Esophagus muscularis mucosa (tissue), 4 donors: ENCODE measurements at places on chromosomes 3 and 15. TPM values are rescaled to one million over a fixed set of nuclear protein-coding genes. Genes with fewer than 3 reads are reported as not detected.
A peak's percentile ranks its signal among the peaks of the same experiment; 100 is the strongest.

DOCK3 gene
- total RNA-seq, result 5.4 TPM

DNA sequence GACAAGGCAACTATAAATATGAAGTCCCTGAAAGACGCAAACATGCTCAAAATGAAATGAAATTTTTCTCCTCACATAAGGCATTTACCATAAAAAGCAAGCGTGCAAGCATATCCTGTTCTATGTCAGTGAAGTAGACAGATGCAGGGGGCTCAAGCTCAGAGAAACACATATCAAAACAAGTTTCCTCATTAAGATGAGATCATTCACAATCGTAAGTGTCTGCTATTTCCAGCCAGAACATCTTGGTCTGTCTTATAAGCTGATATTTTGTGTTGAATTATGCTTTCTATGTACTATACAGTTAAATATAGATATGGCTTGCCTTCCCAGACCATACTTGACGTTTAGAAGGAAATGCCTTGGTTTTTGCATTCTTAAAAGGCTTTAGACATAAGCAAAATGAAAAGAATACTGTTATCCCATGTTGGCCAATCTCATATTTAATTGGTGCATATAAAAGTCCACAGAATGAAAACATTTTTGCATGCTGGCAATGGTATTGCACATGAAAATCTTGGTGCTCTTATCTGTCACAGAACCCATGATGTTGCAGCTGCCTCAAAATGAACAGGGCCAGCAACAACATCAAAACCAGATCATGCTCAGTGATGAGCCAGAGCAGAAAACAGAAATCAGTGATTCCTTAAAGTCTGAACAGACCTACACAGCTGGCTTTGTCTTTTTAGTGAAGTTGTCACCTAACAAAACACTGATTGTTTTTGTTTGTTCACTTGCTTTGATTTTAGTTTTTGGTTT is 65.4 kb downstream of the SIDT1 start:
- H3K4me1 ChIP-seq, result no peaks in the 10 kb centered on the region
- no peaks in the 10 kb centered on the region for H3K27me3 ChIP-seq
- H3K27ac ChIP-seq, result no peak overlapping the region
- no peaks in the 10 kb centered on the region for H3K36me3 ChIP-seq

DNA sequence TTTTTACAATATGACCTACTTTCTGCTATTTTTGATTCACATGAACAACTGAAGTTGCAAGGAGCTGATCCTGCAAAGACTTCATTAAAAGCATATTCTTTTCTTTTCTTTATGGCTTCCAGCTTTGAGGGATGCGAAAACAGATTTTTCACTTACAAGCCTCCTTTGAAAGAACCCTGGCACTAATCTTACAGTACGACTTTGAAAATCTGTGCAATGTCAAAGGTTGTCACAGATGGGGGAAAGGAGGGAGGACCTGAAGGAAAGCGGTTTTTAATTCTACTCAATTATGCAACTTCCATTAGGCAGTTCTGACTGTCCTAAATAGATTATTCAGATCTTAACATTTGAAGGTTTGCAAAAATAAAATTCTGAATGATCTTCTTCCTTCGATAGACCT is 130.5 kb downstream of the TNIK start:
- H3K27me3 ChIP-seq, result no peaks in the 10 kb centered on the region
- H3K4me3 ChIP-seq, result no peak overlapping the region
- peak overlapping the region; percentile 59 for H3K27ac ChIP-seq
- H3K4me1 ChIP-seq, result peaks cover 76% of the 10 kb centered on the region
- H3K36me3 ChIP-seq, result no peaks in the 10 kb centered on the region

DNA sequence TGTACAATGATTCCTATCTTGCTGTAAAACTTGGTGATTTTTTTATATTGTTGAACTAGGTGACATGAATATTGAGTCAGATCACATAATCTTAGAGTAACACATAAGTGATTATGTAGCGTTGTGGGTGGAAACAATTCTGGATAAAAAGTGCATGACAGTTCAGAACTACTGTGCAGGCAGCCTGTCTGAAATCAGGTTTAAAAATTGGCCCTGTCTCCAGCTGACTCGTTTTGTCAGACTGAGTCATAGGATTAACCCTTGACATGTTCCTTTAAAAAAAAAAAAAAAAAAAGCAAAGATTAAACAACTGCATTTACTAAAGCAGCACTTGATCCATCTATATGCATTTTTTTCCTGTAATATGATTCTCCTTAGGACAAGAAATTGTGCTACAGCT is 160.0 kb upstream of the CGNL1 start:
- peaks cover 24% of the 10 kb centered on the region for H3K4me1 ChIP-seq
- H3K36me3 ChIP-seq, result no peaks in the 10 kb centered on the region
- H3K27ac ChIP-seq, result no peak overlapping the region
- DNase-seq, result no peak
- H3K27me3 ChIP-seq, result no peaks in the 10 kb centered on the region

GAP43 gene
- 2.2 TPM for total RNA-seq

NKIRAS1 gene
- 28.7 TPM for total RNA-seq

- no peaks in the 10 kb centered on the region for H3K4me1 ChIP-seq
- no peaks in the 10 kb centered on the region for H3K36me3 ChIP-seq
- peak; percentile 66 for DNase-seq
- H3K4me3 ChIP-seq, result no peak overlapping the region
These were observed 274.7 kb upstream of the CTNNB1 start for GRCh38 chr3:40924559-40925141.

DNA sequence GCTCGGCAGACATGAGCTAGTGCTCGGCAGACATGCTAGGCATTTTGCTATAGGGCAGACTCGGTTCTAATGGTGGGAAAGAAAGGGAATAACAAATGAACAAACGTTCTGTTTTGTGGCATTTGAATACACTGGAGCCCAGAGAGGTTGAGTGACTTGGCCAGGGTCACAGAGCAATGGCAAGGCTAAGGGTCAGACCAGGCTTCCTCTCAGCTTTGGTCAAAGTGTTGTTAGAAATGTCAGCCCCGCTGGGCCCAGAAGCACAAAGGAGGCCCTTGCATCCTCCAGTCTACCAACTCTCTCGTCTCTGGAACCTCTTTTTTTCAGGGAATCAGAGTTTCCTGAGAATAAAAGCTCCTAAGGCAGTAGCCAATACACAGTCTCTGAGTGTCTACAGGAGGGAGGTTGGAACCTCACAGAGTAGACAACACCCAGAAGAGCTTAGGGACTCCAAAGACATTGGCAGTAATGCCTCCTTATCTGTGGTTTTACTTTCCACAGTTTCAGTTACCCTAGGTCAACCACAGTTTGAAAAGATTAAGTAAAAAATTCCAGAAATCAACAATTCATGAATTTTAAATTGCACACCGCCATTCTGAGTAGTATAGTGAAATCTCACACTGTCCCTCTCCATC is 47.3 kb downstream of the SSUH2 start:
- H3K27me3 ChIP-seq, result no peaks in the 10 kb centered on the region
- no peaks in the 10 kb centered on the region for H3K4me1 ChIP-seq
- no peak overlapping the region for H3K4me3 ChIP-seq
- H3K36me3 ChIP-seq, result no peaks in the 10 kb centered on the region
- H3K27ac ChIP-seq, result no peak overlapping the region
- no peak for DNase-seq

GRCh38 chr3:13368834-13369233 is 51.3 kb downstream of the NUP210 start:
- peaks cover 65% of the 10 kb centered on the region for H3K36me3 ChIP-seq
- H3K4me3 ChIP-seq, result no peak overlapping the region
- no peak overlapping the region for H3K27ac ChIP-seq

DNA sequence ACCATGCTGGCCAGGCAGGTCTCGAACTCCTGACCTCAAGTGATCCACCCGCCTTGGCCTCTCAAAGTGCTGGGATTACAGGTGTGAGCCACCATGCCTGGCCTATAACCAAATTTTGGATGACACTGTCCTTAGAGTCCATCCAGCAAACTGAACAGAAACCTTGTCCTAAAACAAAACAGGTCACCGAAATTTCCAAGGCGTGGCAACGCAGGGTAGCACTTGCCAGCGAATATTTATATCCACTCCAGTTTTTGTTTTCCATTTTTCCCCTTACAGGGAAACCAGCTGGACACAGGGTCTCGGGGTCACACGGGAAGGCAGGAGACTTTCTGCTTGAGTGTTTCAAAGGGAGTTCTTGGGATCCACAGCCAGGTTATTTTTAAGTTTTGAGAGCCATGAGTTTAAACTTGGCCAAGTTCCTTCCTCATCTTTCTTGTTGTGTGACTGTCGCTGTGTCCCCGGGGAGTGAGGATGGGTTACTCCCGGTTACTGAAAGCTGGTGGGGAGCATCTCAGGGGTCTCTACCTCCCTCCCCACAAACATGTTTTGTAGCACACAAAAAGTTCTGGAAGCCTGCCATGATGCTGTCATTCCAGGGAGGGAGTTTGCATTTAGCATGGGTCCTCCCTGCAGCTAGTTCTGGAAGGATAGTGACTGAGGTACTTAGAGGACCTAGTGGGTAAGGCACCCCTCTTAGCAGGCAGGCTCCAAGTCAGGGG is 12.6 kb downstream of the LIMD1 start:
- no peaks in the 10 kb centered on the region for H3K27me3 ChIP-seq
- DNase-seq, result no peak
- peak overlapping the region; percentile 82 for H3K27ac ChIP-seq
- H3K4me1 ChIP-seq, result peaks cover 90% of the 10 kb centered on the region

DNA sequence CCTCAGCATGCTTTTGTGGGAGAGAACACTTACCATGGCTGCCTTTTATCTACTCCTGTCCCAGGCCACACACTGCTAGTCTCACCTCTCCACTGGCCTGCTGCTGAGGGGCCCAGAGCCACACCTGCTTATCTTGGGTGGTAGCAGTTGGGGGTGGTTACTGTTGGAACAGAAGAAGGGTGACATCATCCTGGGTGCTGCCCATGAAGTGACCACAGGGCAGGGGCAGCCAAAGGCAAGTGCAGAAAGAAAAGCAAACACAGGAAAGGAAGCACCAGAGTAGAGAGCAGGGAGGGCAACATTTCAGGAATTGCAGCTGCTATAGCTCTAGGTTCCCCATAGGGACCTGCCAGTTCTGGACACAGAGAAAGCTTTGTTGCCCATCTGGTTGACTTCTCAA is 345.2 kb downstream of the VPS13C start:
- peak; percentile 87 for DNase-seq
- H3K36me3 ChIP-seq, result no peaks in the 10 kb centered on the region
- no peaks in the 10 kb centered on the region for H3K4me1 ChIP-seq
- no peak overlapping the region for H3K27ac ChIP-seq

- no peaks in the 10 kb centered on the region for H3K4me1 ChIP-seq
- H3K27me3 ChIP-seq, result no peaks in the 10 kb centered on the region
- H3K27ac ChIP-seq, result no peak overlapping the region
- H3K36me3 ChIP-seq, result no peaks in the 10 kb centered on the region
These were observed 116.0 kb downstream of the UACA start for GRCh38 chr15:70647396-70647795.

SEMA6D gene
- total RNA-seq, result 2.1 TPM

A4GNT gene
- total RNA-seq, result not detected

GRCh38 chr3:114857299-114857701 is 289.8 kb downstream of the ZBTB20 start:
- no peak overlapping the region for H3K27ac ChIP-seq
- peaks cover 3% of the 10 kb centered on the region for H3K4me1 ChIP-seq
- H3K27me3 ChIP-seq, result no peaks in the 10 kb centered on the region
- no peaks in the 10 kb centered on the region for H3K36me3 ChIP-seq

DNA sequence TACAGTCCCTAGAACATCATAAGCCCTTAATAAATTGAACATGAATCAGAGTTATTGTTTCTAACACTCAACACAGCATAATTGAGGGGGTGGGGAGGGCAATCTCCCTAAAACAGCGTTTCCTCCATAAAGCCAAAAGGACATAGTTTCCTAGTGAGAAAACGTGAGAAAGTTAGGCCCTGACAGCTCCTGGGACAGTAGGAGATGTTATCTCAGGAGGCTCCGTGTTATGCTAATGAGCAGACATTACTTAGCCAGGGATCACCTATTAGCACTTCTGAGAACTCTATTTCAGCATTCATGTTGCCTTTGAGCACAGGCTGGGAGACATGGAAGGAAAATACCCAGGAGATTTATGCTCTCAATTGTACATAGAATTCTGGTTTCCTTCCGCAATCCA is 229.1 kb upstream of the ADAMTS9 start:
- no peaks in the 10 kb centered on the region for H3K27me3 ChIP-seq
- H3K27ac ChIP-seq, result no peak overlapping the region
- H3K4me3 ChIP-seq, result no peak overlapping the region

- no peaks in the 10 kb centered on the region for H3K36me3 ChIP-seq
- no peak overlapping the region for H3K4me3 ChIP-seq
- no peak for DNase-seq
- no peaks in the 10 kb centered on the region for H3K27me3 ChIP-seq
These were observed 32.7 kb upstream of the CD96 start for GRCh38 chr3:111509308-111509707.

GRCh38 chr3:65924762-65925161 is 114.0 kb downstream of the MAGI1 start:
- H3K4me3 ChIP-seq, result no peak overlapping the region
- no peaks in the 10 kb centered on the region for H3K27me3 ChIP-seq
- no peak for DNase-seq
- no peaks in the 10 kb centered on the region for H3K36me3 ChIP-seq
- no peaks in the 10 kb centered on the region for H3K4me1 ChIP-seq

DNA sequence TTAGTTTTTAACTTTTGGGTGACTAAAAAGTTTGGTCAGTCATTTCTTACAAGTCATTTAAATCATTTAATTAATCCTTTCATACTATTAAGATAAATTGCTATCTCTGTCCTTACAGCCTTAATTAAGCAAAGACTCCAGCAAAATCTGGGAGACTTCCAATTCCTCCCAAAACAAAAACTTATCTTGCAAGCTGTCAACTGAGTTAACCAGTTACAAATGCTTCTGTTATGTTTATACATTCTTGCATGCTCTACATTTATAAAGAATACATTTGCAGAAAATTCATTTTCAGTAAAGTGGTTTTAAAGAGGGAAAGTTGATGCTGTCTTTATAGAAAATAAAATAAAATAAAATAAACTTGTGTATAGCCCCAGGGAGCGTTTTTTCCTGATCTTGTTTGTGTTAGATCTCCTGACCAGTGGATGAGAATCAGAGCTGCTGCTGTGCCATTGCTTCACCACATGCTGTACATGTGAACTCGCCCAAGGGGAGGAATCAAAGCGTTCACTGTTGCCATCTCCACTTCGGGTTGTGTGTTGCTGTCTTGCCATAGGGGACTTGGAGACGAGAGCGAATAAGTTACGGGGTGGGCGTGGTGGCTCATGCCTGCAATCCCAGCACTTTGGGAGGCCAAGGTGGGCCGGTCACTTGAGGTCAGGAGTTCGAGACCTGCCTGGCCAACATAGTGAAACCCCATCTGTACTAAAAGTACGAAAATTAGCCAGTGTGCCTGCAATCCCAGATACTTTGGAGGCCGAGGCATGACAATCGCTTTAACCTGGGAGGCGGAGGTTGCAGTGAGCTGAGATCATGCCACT is 5.5 kb downstream of the CCR4 start:
- H3K27me3 ChIP-seq, result no peaks in the 10 kb centered on the region
- H3K4me3 ChIP-seq, result no peak overlapping the region
- DNase-seq, result peak; percentile 39
- H3K4me1 ChIP-seq, result no peaks in the 10 kb centered on the region
- H3K36me3 ChIP-seq, result no peaks in the 10 kb centered on the region
- H3K27ac ChIP-seq, result no peak overlapping the region

SPTSSB gene
- not detected for total RNA-seq
